ENCODE measurements at places on chromosomes 11 and 22.

DNA sequence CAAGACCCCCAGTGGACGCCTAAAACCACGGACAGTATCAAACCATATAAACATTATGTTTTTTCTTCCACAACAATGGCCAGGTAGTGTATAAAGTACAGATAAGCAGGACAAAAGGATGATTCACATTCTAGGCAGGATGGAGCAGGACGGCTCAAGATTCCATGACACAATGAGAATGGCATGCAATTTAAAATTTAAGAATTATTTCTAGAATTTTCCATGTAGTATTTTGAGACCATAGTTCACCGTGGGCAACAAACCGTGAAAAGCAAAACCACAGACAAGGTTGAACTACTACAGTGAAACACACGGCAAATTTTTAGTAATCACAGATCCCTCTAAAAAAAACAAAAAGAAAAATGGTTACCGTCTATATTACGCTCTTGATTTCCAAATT lies 7.5 kb downstream of the NARS2 start:
- DNase-seq, result no peak

- peak; percentile 89 for DNase-seq
Observed at GRCh38 chr11:95705485-95706124, 84.0 kb downstream of the FAM76B start.

GRCh38 chr11:17897495-17897894 lies 115.4 kb downstream of the SERGEF start:
- no peak for DNase-seq

GRCh38 chr11:113113801-113114704 lies 152.8 kb downstream of the NCAM1 start:
- DNase-seq, result peak; percentile 64

DNA sequence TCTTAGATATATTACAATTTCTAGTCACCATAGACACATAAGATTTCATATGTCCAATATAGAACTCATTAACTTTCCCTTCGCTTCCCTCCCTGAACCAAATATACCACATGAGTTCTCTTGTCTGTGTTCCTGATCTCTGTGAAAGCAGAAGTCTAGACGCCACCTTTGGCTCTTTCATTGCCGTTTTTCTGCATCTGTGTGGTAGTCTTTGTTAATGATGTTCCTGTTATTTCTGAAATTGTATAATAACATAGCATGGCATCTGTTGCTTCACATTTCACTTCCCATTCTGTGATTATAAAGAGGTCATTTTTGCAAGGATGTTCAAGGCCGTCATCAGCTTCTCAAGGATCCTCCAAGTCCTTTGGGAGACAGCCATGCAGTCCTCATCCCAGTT lies 58.5 kb downstream of the NCAM1 start:
- DNase-seq, result no peak

Data from heart left ventricle (tissue), 16 donors.